ENCODE measurements at places on chromosomes 4 and X.

- no peak for DNase-seq
Observed at GRCh38 chrX:16658284-16658683, 8.3 kb downstream of the S100G start.

DNA sequence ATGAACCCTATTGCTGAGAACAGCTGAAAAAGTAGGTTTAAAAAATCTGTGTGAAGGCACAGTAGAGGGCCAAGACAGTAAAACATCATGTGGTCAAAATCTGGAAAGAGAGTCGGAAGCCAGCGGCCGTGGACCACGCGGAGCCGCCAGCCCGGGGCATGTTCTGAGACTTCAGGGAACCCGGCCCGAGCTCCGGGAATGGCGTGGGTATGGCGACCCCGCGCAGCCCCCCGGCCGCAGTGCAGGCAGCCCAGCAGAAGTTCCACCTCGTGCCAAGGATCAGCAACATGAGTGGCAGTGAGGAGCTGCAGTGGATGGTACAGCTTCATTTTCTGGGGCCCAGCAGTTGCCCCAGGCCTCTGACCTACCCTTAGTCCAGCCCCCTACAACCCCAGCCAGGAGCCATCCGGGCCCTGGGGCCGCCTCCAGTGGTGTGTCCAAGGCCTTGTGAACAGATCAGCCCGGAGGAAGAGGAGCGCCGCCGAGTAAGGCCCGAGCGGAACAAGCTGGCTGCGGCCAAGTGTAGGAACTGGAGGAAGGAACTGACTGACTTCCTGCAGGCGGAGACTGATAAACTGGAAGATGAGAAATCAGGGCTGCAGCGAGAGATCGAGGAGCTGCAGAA lies 94.2 kb downstream of the LARP1B start:
- no peak for DNase-seq

DNA sequence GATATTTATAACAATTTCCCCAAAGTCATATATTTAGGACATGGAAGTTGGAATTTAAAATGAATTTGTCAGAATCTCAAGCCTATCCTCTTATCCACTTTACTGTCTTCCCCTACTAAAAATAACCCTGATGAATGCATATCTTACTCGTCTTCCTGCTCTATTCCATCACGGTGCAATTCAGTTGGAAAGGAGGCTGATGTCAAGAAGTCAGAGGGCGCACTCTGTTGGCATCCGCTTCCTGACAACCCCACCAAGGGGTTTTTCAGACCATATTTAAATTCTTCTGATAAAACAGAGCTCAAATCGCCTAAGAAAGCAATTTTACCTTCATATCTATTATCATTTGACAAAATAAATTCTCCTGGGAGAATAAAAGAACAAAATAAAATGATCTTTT lies 233.5 kb downstream of the ARHGAP24 start:
- no peak for DNase-seq

DNA sequence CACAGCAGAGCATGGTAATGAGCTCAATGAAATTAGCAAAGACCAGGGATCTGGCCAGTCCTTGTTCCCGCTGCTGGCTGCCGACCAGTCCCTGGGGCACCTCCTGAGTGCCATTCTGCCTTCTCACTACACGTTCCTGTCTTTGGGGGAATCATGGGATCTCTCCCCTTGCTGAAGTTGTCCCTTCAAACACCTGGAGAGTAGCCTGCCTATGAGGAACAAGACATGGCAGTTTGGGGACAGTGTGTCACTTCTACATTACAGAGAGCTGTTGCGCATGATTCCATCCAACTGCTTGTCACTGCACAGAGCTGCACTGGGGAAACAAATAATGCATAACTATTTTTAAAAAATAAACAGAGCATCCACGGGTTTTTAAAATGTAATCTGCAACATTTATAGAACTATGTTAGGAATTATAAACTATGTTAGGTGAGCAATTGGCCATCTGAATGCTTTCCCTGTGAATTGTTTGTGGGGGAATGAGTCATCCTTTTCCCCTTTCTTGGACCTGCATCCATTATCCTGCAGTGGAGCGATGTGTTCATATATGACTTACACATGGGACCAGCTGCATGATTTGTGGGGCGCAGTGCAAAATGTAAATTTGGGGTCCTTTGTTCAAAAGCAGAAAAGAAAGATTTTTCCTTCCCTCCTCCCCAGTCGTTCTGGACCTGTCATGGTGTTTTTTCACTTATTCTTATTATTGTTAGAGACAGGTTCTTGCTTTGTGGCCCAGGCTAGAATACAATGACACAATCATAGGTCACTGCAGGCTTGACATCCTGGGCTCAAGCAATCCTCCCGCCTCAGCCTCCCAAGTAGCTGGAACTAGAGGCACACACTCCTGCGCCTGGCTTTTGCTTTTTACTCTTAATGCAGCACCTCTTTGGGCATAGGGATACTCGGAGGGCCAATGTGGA lies 115.0 kb upstream of the TBL1X start:
- DNase-seq, result no peak

DNA sequence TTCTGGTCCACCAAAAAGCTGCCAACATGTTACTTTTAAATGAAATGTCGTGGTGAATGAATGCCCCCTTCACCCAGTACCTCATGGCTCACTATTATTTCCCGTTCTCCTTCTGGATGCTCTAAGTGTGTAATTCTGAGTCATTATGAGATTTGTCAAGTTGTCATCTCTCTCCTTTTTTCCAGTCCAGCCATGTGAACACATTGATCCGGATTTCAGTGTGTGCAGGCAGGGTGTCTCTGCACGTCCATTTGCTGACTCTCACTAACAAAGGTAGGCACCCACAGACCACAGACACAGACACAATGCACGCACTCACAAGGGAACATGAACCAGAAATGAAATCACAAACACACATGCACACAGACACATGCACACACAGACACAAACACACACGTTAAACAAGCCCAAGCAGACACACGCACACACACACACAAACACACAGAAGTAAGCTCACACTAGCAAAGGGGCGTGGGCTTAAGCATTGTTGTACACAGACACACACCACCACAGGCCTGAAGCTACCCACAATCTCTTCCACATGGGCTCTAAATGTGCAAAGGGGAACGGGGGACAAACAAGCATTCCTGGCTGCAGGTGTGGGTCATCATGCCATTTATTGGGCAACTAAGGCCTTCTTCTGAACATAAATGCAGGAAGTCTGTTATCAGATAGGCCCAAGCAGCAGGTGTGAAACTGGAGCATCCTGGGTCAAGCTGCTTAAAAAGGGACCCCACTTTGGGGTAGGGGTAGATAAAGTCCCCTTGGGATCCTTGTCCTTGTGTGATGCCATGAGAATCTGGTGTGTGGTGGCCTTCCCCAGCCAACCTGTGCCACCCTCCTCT lies 58.1 kb downstream of the NBDY start:
- DNase-seq, result no peak

GRCh38 chr4:122978109-122978508 lies 55.7 kb upstream of the NUDT6 start:
- no peak for DNase-seq

GRCh38 chrX:16946971-16947562 lies 609 bp downstream of the REPS2 start:
- DNase-seq, result no peak

- DNase-seq, result no peak
Observed at GRCh38 chrX:46168254-46168653, 377.0 kb downstream of the ZNF674 start.

- DNase-seq, result no peak
Observed at GRCh38 chr4:57018980-57019379, 40.3 kb downstream of the POLR2B start.

- DNase-seq, result no peak
Observed at GRCh38 chr4:110975338-110975737, 352.5 kb upstream of the PITX2 start.

DNA sequence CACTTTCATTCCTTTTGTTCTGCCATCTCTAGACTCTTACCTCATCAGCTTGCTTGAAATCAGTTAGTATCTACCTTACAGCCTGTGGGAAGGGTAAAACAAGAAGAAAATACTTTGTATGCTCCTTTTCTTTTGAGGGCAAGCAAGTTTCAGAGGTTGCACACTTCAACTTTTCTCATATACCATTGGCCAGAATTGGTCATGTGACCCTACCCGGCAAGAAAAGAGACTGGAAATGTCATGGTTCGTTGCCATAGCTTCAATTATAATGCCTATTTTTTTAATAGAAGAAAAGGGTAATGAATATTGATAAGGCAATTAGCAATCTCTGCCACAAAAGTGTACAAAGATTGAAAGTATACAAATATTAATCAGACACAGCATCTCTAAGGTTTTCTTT lies 346.7 kb upstream of the TACR3 start:
- no peak for DNase-seq

- DNase-seq, result no peak
Observed at GRCh38 chr4:6856391-6856790, 53.2 kb upstream of the TBC1D14 start.

DNA sequence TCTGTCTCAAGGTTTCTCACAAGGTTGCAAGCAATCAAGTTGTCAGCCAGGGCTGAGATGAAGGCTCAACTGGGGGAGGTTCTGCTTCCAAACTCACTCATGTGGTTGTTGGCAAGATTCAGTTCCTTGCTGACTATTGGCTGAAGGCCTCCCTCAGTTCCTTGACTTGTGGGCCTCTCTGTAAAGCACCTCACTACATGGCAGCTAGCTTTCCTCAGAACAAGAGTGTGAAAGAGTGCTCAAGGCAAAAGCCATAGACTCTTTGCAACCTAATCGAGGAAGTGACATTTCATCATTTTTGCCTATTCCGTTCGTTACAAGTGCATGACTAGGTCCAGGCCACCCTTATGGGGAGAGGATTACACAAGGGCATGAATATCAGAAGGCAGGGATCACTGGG lies 52.0 kb downstream of the CXorf58 start:
- no peak for DNase-seq

- DNase-seq, result no peak
Observed at GRCh38 chr4:67522851-67523671, 22.2 kb downstream of the CENPC start.

DNA sequence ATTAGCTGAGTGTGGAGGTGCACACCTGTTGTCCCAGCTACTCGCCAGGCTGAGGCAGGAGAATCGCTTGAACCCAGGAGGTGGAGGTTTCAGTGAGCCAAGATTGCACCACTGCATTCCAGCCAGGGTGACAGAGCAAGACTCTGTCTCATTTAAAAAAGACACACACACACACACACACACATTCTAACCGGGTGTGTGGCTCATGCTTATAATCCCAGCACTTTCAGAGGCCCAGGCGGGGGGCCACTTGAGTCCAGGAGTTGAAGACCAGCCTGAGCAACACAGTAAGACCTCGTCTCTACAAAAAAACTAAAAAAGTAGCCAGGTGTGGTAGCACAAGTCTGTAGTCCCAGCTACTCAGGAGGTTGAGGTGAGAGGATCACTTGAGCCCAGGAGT lies 152.3 kb downstream of the LRBA start:
- no peak for DNase-seq

DNA sequence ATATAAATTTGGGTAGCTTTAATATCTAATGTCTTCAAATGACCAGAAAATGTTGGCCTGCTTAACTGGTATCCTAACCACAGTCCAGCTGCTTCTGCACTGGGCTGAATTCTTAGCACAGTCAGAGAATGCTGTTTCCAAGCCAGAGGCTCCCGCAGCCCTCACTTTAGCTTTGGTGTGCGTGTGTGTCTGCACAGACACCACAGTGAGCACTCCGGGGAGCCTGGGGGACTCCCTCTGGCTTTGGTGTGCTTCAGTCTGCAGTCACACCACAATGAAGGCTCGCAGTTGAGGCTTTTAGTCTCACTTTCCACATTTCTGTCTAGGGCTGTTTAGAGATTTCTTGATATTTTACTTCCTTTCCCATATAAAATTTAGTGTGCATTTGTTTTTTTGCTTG lies 53.6 kb downstream of the APOO start:
- DNase-seq, result no peak

GRCh38 chr4:172997856-172998255 lies 170.8 kb upstream of the GALNT7 start:
- DNase-seq, result no peak

DNA sequence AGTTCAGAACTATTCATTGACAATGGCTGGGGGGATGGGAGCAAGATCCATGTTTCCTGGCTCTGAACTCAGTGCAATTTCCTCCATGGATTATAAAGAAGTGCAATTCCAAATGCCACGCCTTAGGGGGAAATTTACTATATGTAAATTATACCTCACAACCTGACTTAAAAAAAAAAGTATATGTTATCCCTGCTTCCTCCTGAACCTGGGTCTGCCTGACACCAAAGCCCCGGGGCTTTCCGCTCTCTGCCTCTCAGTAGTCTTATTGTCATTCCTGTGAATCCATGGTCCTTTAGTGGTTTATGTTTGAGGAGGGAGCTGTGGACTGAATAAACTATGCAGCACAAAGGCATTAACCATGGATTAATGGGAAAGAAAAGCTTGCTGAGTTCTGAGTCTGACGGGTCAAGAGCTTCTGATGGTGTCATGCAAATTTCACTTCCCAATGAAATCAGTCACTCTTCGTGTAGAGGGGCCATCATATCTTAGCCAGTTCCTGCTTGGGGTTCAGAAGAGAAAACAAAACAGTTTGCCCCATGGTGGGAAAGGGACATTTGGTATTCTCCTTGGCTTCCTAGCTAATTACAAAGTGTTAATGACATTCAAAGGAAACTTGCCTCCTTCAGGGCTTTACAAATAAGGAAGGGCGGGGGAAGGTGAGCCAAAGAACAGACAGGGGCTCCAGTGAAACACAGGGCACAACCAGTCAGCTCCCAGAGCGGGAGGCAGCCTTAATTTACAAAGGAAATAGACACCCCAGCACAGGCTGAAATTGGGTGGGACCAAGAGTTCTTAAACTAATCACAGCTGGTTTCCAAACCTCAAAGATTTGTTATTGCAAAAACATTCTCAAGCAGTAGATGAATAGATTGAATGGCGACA lies 14.3 kb downstream of the FAM9C start:
- DNase-seq, result no peak

- DNase-seq, result no peak
Observed at GRCh38 chr4:55980725-55981124, 32.0 kb downstream of the CEP135 start.

GRCh38 chr4:159481936-159482335 lies 379.1 kb downstream of the RAPGEF2 start:
- DNase-seq, result no peak

- no peak for DNase-seq
Observed at GRCh38 chrX:2489446-2490445, 11.0 kb downstream of the DHRSX start.

DNA sequence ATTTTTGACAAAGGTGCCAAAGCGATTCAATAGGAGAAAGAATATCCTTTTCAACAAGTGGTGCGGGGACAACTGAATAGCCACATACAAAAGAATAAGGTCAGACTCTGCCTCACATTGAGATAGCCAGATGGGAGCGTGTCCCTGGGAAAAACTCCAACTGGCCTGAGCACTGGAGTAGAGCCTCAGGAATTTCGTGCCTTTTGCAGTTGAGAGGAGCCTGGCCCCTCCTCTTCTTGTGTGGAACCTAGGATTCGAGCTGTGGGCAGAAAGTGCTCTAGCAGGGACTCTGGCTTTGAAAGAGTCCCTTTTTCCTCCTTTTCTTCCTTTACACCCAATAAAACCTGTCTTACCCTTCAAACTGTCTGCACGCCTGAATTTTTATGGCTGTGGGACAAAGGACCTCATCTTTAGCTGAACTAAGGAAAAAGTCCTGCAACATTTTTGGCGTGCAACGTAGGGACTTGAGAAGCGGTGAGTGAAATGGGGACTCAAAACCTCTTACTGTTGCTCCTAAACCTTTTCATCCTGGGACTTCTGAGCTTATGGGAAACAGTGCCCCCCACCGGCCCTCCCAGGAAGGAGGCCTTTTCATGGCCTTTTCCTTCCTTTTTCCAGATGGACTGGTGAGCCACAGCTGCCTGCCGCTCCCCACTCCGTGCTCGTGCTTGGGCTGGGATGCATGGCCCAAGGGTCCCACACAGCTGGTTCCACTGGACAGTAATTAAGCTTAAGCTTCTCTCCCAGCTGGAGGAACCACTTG lies 68.6 kb downstream of the BMP15 start:
- no peak for DNase-seq

GRCh38 chr4:16140879-16141249 lies 57.0 kb upstream of the PROM1 start:
- peak; percentile 88 for DNase-seq
